ENCODE measurements at places on chromosomes 2 and 18. TPM values are rescaled to one million over a fixed set of nuclear protein-coding genes. Genes with fewer than 3 reads are reported as not detected.
A peak's percentile ranks its signal among the peaks of the same experiment; 100 is the strongest.

DNA sequence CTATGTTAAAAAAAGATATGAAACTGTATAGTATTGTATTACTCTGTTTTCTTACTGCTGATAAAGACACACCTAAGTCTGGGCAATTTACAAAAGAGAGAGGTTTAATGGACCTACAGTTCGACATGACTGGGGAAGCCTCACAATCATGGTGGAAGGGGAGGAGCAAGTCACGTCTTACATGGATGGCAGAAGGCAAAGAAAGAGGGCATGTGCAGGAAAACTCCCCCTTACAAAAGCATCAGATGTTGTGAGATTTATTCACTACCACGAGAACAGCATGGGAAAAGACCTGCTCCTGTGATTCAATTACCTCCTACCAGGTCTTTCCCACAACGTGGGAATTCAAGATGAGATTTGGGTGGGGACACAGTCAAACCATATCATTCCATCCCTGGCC lies 57.0 kb downstream of the NCOA1 start:
- DNase-seq: no peak

GRCh38 chr18:21998486-21998885 lies 170.9 kb upstream of the GATA6 start:
- DNase-seq: no peak

DNA sequence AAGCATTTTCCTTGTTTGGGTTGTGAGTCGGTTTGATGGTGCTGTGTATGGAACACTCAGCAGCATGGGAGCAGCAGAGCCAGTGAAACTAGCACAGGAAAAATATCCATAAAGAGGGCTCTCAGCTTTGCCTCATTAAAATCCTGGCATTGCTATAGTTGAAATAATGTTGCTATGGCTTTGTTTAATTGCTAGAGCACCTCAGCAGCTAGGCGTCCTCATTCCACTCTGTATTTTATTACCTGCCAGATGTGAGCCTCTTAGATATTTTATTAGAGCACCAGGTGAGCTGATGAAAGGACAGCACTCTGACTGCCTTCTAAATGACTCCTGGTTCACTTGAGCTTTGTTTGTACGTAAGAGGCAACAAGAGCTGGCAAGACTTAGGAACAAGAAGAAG lies 232.4 kb downstream of the MTX2 start:
- no peak for DNase-seq

DNA sequence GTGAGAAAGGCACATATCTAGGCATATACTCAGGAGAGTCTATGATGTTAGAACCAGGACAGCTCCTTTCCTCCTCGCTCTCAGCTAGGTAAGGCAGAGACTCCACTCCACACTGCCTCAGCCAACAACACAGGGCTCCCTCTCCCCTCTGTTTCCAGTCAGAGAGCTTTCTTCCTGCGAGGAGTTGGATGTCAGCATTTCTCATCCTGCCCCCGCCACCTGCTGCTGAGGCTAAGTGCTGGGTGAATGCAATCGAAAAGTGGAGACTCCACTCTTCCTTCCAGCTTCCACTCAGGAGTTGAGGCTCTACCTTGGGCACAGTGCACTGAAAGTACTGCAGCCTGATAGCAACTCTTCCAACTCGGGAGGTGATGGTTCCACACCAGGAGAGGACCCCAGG lies 177.2 kb upstream of the RAB6C start:
- no peak for DNase-seq

GRCh38 chr2:200658278-200658864 lies 72.6 kb downstream of the AOX1 start:
- DNase-seq: no peak

DNA sequence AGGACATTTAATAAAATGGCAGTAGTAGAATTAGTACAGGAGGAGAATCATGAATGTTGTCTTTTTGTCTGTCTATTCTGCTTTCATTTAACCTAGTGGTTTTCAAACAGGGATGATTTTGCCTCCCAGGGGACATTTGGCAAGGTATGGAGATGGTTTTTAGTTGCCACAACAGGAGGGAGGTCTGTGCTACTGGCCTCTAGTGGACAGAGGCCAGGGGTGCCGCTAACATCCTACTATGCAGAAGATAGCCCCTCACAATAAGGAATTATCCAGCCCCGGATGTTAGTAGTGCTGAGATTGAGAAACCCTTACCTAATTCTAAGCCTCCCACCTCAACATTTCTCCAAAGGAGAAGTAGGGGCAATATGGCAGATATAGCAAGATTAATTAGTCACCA lies 18.3 kb downstream of the FASTKD2 start:
- DNase-seq: peak; percentile 32

DNA sequence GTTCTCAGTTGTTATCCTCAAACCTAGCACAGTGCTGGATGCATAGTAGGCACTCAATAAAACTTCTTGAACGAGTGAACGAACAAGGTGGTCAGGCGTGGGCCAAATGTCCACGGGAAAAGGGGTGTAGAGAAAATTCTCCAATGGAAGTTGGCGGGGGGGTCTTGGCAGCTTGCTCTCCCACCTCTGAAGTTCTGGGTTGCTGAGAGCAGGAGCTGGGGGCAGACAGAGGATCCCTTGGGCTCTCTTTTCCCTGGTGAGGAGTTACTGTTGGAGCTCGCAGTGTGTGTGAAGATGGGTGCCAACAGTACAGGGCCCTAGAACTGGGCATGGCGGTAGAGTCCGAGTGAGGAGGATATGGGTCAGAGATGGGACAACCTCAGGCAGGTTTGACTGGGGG lies 2.3 kb upstream of the CRYBA2 start:
- no peak for DNase-seq

- no peak for DNase-seq
These were observed 148.5 kb downstream of the TMEM200C start for GRCh38 chr18:5746844-5747243.

DNA sequence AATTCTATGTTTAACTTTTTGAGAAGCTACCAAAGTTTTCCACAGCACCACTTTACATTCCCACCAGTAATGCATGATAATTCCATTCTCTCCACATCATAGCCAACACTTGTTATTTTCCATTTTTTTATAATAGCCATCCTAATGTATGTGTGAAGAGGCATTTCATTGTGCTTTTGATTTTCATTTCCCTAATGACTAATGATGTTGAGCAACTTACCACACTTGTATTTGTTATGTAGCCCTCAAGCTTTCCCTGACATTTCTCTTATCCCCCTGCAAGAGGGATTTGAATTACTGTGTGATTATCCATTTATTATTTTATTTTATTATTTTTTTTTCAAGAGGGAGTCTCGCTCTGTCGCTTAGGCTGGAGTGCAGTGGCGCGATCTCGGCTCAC lies 23.6 kb upstream of the SOS1 start:
- no peak for DNase-seq

GPR35 gene
- 0.77 TPM for total RNA-seq

ERICH2 gene
- 1.6 TPM for total RNA-seq

TMEM163 gene
- total RNA-seq: 150 TPM

WNT6 gene
- total RNA-seq: not detected

MATN3 gene
- total RNA-seq: 8.9 TPM

FOXD4L1 gene
- total RNA-seq: not detected
